ENCODE measurements at places on chromosomes 11 and 22.

- no peak for DNase-seq
Measured at GRCh38 chr11:134486704-134487103, 74.7 kb upstream of the B3GAT1 start.

DNA sequence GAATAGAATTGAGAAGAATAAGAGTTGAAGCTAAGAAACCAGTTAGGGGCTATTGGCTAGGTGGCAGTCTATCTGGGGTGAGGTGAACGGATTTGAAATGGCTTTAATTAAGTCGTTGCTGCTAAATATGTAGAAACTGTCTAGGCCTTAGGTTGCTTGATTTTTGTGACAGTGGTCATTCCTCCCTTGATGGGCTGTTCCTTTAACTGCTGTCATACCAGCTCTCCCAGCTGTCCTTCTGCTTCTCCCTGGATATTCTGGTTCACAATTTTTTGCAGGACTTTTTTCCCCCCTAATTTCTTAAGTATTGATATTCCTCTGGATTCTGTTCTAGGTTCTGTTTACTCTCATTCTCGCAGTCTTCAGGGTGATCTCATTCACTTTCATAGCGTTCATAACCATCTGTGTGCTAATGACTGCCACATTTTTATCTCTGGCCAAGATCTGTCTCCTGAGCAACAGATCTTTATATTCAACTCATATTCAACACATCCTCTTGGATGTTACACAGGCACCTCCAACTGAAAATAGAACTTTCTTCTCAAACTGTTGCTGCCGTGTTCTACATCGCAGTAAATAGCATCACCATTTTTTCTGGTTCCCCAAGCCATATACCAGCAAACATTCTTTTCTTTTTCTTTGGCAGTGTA lies 134.1 kb downstream of the UVRAG start:
- no peak for DNase-seq

GRCh38 chr22:49363526-49364230 lies 464.0 kb downstream of the BRD1 start:
- DNase-seq: no peak

- no peak for DNase-seq
Measured at GRCh38 chr11:57496109-57496820, 19.2 kb downstream of the SLC43A1 start.

DNA sequence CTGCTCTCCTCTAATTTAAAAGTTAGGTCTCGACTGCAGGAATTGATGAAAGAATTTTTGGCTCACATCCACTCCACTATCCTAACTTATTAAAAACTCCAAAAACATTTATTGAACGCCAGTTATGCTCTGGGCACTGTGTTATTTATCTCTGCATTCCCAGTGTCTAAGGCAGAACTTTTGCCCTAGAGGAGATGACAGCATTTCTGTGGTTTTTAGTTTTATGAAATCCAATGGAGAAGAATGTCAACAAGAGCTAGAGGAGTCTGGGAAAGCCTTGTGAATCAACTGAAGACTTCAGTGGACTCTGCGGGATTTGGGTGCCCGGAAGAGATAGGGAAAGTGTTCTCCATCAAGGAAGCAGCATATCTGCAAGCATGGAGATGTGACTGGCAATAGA lies 217.0 kb upstream of the PGR start:
- DNase-seq: no peak

GRCh38 chr22:46290843-46291785 lies 5.6 kb upstream of the GTSE1 start:
- DNase-seq: no peak

DNA sequence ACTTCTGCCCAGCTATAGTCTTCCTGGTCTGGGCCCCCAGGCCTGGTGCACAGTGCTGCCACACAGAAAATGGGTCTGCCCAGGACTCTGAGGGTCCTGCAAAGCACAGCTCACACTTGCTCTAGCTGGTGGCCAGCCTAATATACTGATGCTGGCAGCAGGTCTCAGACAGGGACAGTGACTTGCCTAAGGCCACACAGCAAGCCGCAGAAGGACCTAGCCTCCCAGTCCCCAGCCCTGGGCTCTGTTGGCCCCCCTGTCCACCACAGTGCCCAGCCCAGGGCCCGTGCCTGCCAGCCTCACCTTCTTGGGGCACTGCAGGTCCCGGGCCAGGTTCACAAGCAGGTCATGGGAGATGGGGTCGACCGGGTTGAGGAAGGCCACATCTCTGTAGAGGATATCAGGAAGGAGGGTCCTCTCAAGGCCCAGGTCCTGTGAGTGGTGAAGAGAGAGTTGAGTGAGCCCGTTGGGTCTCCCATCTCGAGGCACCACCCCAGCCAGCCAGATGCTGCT lies 3.3 kb downstream of the LRRC75B start:
- DNase-seq: no peak

- no peak for DNase-seq
Measured at GRCh38 chr22:19061471-19062138, 60.6 kb downstream of the DGCR2 start.

- DNase-seq: no peak
Measured at GRCh38 chr22:42842658-42843370, 14.3 kb downstream of the ARFGAP3 start.

- DNase-seq: no peak
Measured at GRCh38 chr11:74403607-74404321, 5.5 kb upstream of the PGM2L1 start.

DNA sequence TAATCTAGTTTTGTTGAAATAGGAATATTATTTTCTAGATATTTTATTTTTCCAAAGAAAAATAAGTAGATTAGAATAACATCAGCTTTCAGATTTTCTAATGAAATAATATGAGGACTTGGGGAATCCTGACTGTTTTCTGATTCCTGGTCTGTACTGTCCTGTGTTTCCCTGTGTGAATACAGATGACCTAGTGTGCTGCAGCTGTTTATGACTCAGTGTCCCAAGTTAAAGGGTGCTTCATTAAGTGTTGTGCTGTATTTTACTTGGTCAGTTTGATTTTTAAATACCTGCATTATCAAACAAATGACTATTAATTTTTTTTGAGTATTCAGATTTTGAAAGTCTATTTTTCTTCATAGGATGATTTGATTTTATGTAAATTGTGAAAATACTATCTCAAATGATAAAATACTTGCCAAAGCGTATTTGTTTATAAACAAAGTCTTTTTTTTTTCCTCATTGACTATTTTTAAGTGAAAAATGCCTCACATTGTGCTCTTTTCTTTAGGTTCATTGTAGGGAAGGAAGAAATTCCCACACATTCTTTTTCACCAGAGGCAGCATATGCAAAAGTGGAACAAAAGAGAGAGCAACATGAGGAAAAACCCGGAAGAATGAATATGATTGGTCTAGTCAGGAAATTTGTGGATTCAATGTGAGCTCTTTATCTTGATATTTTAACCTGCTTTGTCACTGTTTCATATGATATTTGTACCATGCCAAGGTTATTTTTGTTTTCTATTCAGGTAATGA lies 264.2 kb downstream of the TMEM135 start:
- DNase-seq: no peak
